ENCODE measurements at places on chromosomes 5 and 9.
A peak's percentile ranks its signal among the peaks of the same experiment; 100 is the strongest.

DNA sequence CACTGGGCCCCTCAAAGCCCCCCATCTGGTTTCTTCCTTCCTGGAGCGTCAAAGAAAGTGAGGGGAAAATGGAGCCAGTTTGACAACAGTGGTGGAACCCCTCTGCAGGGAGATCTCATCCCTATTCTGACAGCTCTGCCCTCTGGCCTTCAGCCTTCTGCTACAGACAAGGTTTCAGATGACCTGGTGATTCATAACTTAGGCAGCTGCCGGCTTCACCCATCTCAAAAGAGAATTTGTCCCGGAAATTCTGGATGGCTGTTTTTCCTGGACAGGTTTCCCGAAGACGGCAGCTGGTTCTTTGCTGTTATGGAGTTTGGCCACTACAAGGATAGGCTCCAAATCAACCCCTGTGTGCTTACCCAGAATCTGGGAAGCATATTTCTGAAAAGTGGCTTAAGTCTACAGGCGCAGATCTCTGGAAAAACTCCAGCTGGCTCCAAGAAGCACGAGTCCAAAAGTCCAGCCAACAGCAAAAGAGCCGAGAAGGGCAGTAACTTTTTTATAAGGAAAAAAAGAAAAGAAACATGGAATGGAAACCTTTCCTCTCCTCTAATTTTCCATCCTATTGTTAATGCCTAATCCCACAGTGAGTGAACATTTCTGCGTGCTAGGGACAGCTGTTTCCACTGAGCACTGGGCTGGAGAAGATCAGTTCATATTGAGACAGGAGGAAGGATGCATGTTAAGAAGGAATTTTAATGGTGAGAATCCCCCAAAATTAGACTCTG is 54.5 kb downstream of the ZNF366 start:
- DNase-seq = no peak

DNA sequence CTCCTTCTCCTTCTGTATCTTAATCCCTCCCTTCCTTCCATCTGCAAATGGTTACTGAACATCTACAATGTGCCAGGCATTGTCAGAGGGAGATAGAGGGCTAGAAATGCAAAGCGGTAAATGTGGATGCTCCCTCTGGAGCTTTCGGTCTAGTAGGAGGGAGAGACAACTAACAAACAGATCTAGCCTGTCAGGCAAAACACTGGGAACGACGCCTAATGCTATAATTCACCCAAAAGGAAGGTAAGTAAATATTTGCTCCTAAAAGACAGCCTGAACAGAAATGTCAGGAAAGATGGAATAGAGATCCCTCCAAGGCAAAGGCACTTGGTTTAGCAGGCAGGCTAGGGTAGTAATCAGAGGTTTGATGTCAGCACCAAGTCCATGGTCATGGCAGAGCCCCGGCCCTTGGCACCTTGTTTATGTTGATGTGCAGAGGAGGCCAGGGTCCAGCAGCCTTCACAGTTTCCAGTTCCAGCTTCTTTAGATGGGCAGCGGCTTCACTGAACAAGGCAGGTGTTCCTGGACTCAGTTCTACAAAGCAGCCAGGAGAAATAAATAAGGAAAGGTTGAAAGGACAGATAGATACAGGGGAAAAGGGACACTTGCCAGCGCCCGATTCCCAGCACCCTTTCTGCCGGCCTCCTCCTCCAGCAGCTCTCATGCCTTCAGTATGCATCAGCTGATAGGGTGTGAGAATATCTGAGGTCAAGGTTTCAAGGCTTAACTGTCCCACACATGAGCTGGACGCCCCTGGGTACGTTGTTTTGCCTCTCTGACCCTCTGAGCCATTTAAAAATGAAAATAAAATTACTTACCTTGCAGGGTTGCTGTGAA is 46.5 kb upstream of the FRRS1L start:
- DNase-seq = no peak

DNA sequence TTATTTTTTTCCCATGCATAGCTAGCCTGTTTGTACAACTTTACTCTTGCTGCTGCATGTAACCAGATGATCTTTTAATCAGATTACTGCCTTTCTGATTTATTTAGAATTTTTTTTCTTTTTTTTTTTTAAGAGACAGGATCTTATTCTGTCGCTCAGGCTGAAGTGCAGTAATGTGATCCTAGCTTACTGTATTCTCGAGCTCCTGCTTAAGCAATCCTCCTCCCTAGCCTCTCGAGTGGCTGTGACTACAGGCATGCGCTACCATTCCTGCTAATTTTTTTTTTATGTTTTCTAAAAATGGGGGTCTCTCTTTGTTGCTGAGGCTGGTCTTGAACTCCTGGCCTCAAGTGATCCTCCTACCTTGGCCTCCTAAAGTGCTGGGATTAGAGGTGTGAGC is 9.6 kb downstream of the DCP2 start:
- no peak for DNase-seq

DNA sequence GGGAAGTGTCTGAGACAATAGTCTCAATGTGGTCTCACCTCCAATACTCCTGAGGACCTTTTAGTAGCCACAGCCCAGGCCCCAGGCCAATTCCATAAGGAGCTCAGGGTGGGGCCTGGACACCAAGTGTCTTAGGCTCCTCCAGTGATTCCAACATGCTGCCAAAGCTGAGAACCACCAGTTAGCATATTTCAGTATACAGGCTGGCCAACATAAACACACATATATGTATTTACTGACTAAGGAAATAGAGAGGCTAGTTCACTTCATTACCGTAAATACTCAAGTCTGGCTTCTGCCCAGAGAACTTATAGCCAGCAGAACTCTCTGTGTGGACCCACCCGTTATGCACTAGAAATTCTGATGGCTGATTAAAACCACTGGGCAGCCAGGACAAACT is 24.1 kb downstream of the S1PR3 start:
- DNase-seq = no peak

DNA sequence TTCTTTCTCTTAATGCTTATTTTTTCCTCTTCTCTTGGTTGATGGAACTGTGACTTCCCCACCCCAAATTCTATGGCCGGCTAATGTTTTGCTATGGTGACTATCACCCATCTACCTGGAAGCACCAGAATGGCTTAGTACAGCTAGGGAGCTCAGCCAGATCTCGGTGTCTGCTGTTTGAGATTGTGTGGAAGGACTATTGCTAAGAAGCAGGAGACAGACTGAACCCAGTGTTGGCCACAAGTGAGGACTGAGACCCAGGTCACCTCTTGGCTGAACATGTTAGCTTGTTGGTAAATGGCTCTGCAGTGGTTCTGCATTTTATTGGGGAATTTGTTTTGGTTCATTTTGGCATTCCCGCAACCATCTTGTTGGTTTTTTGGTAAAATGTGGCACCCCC is 2.7 kb downstream of the PRRC2B start:
- DNase-seq = no peak

DNA sequence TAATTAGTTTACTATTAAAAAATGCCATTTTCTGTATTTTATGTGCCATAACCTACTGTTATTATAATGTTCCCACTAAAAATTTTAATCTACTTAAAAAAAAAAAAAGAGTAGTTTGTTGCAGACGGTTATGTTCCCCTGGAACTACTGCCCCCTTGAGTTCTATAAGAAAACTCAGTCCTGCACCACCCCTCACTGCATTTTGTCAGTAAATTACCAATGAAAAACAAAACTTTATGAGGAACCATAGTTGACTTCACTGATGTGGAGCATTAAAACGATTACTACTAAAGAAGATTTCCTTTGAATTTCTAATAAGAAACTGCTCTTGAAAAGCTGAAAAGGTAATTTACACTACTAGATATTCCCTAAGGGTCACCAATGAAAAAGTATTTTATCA is 288.7 kb downstream of the FBXL17 start:
- DNase-seq = no peak

DNA sequence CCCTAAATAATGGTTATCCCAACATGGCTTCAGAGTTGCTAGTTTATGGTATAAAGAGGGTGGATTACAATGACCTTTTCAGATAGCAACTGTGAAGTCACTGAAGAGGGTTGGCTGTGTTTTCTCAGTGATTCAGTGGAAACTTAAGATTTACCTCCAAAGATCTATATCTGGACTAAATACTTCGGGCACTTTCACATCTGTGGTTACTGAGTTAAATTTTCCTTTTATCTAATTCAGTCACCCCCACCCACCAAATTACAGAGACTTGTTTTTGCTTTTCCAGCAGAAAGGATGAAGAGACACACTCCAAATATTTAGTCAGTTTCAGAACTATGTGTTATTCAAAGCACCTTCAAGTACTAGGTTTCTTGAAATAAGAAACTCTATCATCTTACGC is 573.2 kb downstream of the CCDC171 start:
- no peak for DNase-seq

DNA sequence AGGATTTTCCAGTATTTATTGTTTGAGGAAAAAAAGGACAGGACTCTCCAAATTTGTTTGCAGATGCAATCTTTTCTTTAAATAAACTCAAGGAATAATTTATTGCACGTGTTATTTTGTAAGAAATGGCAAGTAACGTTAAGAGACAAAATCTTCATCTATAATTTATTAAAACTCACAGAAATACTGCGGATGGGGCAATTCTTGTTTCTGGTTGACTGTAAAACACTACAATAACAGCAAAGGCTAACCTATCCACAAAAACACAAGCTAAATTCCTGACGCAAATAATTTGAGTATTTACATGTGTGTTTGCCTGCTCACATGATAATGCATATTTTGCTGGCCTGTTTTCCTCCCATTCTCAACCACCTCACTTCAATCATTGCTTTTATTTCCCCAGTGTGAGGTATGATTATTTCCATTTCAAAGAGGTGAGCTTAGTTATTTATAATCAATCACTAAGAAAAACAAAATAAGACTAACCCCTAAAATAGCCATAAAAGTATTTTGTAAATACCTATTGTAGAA is 619.4 kb downstream of the PDE4D start:
- DNase-seq = no peak

GRCh38 chr9:93036887-93037475 is 21.5 kb upstream of the SUSD3 start:
- DNase-seq = no peak

DNA sequence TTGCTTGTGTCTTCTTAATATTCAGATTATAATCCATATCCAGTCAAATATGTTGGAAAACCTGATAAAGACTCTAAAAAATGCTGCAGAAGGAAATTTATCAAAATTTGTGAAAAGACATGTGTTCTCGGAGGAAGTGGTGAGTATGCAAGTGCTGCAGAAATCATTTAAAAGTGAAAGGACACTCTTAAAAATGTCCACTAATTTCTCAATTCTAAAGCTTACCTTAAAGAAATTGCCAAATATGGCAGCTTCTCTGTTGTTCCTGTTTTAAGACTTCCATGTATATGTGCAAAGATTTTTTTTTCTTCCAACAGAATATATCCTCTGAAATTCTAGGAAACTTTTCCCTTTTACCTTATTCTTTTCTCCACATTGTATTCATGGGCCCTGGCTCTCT is 32.4 kb downstream of the PTCD2 start:
- no peak for DNase-seq

DNA sequence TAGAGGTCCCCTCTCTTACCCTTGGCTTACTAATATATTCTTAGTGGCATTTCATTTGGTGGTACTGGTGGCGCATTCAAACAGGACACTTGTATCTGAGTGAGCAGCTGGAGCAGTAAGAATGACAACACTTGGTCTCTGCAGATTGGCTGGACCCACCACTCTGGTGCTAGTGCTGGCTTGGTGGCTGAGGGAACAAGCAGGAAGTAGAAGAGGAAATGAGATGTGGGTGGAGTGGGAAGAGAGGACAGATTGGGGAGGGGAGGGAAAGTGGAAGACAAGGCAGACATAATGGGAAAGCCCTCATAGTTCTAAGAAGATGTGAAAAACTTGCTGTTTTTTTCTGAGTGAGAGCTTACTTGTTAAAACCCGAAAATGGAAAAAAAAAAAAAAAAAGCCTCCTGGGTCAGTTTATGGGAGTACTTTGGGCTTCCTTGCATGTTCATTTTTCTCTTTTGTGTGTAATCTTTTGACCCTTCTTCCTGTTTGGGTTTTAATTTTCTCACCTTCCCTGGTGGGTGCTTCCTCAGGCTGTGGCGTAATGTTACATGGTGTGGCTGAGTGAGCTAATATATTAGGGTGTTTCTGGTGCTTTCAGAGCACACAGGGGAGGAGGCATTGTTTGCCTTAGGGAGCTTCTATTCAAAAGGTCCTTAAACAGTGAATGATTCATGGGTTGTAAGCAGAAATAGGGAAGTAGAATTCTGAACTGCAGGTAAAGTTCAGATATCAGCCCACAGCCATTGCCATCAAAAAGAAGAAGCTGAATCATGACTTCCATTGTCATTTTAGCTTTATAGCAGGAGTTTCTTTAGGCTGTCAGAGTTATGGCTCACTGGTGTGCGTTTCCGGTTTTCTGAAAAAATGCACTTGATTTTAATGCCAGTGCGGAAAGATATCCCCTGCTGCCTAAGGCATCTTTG is 52.3 kb downstream of the TLE4 start:
- DNase-seq = peak; percentile 44

- no peak for DNase-seq
Measured at GRCh38 chr5:158273035-158273434, 414.1 kb upstream of the CLINT1 start.

DNA sequence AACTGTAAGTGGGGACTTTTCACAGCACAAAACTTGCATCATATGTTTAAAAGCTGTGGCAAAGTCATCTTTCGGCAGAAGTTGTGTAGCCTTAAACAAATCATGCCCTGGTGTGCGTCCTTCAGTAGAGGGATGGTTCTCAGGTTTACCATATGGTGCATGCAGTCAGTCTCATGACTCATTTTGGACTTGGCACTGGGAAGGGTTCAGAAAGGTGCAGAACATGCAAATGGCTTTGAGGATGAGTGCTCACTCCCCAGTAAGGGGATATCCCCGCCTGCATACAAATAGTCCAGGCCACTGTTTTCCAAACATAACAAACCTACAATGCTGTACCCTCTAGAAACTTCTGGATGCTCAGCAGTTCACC is 260.3 kb downstream of the NDUFS4 start:
- DNase-seq = no peak

GRCh38 chr5:2410451-2410850 is 341.0 kb downstream of the IRX2 start:
- DNase-seq = no peak

- DNase-seq = no peak
Measured at GRCh38 chr5:102498271-102499034, at the start of gene SLCO6A1. SLCO6A1 (minus strand) TSS chr5:102499001; CDS start chr5:102498844, 157 bp downstream.

DNA sequence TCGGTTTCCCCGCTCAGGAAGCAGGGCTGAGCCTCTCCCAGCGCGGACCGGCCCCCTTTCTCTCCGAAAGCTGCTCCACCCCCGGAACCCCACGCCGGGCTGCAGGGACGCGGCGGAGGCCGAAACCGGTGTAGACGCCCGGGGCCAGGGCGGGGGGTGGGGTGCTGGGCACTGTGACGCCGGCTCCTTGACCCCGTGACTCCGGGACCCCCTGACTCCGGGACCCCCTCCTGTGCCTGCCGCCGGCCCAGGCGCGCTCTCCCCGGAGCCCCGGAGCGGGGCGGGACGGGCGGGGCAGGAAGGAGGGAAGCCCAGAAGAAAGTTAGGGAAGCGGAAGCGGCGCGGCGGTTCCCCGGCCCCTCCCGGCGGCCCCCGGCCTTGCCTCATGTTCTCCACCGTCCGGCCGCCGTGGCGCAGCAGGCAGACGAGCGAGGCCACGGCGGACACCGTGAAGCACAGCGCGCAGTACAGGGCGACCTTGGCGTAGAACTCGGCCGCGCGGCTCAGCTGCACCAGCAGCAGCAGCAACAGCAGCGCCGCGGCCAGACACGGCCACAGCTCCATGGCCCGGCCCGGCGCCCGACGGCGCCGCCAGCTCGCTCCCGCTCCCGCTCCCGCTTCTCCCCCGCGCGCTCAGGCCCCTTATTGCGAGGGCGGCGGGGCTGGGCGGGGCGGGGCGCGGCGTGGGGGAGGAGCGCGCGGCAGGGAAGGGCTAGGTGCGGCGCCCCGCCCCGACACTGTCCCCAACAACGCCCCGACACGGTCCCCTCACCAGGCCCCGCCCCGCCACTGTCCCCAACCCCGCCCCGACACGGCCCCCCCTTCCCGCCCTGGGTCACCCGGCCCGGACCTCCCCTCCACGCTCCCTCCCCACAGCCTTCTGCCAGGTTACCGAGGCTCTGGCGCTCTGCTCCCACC is at the start of gene AGPAT2:
Gene AGPAT2, minus strand, starts transcription at position 664 of the 918 bp plus-strand sequence. Its CDS starts 100 bp downstream, at position 564.
- DNase-seq = peak; percentile 82
